GM03348 (cell line): ENCODE measurements at places on chromosomes 1 and 21.

GRCh38 chr1:200428482-200429205 is 18.8 kb upstream of the ZNF281 start:
- peak; percentile 31 for DNase-seq

- DNase-seq, result peak; percentile 77
Observed at GRCh38 chr1:160993544-160994193, 27.3 kb downstream of the F11R start.

DNA sequence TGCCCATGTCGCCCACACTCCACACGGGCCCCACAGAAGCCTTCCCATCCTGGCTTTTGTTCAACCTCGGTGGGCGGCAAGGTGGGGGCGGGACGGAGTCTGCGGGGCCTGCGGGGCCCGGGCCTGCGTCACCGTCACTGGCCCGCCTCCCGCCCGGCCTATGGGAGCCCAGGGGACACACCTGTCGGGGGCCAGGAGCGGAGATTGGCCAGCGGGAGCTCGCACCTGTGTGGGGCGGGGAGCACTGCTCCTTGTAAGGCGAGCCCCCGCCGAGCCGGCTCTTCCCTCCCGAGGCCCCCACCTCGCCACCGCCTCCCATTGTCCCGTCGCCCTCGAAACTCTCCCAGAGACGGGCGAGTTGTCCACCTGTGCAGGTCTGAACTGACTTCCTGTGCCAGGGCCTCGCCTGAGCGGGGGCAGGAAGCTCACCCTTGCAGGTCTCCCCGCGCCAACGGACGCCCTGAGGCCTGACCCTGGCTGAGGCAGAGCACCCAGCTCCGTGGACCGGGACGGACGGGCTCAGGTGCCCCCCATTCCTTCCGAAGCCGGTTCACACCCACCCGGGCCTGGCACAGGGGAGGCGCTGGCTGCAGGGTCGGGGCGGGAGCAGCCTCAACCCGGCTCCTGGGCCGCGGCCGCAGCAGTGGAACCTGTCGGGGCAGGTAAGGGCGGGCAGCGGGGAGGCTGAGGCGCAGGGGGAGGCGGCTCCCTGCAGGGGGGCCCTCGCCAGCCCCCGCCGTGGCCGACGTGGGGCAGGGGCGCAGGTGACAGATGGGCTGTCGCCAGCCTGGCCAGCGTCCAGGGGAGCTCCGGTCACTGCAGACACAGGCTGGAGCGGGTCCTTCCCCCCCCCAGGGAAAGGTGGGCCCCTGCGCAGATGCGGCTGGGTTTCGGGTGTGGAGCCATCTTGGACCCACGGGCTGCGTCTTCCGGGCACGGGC is 10.8 kb upstream of the TTLL10 start:
- no peak for DNase-seq

DNA sequence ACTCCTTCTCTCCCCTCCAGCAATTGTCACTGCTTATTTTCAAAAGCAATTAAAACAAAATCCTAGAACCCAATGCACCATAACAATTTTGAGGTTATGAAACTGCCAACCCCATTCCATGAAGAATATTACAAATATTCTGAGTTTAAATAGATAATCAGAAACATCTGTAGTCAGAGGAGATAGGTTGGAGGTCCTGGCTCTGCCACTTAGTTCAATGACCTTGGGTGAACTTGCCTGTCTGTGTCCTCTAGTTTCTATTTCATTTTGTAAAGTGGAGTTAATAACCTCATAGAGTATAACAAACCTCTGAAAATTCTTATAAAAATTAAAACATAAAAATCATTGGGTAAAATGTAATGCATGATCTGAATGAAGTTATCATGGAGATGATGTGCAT is 164.6 kb downstream of the KCTD3 start:
- DNase-seq, result peak; percentile 50

DNA sequence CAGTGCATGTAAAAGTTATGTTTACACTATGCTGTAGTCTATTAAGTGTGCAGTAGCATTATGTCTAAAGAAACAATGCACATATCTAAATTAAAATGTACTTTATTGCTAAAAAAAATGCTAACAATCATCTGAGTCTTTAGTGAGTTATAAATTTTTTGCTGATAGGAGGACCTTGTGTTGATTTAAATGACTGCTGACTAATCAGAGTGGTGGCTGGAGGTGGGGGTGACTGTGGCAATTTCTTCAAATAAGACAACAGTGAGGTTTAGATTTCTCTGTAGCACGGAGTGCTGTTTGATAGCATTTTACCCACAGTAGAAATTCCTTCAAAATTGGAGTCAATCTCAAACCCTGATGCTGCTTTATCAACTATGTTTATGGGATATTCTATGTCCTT is 37.0 kb downstream of the HS2ST1 start:
- DNase-seq, result no peak

GRCh38 chr1:186681121-186681520 is 898 bp upstream of the PTGS2 start:
- peak; percentile 4 for DNase-seq

DNA sequence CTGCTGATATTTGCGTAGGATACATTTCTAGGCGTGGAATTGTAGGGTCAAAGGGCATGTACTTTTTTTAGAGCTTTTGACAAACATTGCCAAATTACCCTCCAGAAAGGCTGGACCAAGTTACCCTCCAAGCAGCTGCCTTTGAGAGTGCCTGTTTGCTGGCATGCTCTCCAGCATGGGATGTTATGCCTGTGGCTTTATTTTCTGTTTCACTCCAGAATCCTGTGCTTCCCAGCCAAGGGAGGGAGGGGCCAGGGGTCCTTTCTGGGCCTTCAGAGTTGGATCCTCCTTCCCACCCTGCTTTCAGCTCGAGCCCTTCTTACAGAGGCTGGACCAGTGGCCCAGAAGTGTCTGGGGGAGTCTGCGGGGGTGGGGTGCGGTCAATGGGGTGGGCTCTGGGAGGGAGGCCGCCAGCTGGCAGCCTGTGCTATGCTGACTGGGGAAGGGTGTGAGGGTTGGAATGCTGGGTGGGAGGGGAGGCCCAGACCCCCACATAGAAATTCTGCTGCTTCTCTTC is 81.2 kb downstream of the EPHB2 start:
- DNase-seq, result no peak

DNA sequence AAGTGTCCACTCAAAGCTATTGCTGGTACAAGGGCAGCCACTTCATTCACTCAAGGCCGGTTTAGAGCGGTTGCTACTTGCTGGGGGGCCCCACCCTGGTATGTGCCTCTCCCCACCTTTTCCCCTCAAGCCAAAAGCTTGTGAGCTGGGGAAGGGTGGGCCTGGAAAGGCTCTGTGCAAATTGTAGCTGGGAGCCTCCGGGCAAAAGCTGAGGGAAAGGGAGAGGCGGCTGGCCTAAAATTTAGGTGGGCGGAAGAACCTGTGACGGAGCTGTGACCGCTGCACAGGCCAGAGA is 306 bp upstream of the SH3D21 start:
- DNase-seq, result no peak

GRCh38 chr1:62175568-62176179 is 19.0 kb upstream of the L1TD1 start:
- DNase-seq, result peak; percentile 68

DNA sequence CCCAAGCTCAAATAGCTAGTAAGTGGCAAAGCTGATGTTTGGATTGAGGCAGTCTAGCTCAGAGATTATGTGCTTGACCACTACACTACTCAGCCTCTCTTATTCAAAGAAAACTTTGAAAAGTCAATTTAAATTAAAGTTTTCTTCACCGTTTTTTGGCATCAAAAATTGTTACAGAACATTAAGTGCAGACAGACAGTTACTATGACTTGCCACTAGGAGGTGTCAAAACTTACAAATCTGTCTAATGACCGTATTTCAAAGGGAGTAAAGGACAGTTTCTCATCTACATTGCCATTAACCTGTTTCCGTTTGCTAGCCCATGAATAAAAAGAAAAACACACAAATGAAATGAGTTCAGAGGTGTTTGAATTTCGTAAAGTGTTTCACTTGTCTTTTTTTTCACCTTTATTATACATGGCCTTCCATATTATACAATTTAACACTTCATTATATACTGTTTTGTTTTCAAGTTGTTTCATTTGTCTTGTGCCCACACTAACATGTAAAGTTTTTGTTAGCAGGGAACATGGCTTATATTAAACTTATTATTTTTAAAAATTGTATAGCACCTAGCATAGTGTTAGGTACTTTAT is 57.4 kb upstream of the MTF2 start:
- DNase-seq, result peak; percentile 69

DNA sequence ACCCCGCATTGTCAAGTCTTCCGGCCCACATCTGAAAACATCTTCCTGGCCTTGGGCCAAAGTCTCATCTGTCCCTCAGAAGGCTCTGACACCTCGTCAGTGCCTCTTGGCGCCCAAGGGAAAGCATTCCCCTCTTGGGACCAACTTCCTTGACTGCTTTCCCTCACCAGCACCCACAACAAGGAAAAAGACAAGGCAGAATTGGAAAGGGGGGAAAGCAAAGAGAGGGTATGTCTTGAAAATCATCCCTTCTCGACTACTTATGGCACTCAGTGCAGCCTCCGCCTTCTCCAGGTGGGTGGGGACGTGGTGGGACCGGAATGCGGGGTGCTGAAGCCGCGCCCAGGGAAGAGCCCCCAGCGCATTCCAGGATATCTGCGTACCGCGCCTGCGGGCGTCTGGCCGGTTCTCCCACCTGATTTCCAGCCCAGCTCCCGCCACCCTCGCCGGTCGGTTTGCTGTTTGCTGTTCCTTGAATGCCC is 554 bp upstream of the SLC39A1 start:
- peak; percentile 33 for DNase-seq

DNA sequence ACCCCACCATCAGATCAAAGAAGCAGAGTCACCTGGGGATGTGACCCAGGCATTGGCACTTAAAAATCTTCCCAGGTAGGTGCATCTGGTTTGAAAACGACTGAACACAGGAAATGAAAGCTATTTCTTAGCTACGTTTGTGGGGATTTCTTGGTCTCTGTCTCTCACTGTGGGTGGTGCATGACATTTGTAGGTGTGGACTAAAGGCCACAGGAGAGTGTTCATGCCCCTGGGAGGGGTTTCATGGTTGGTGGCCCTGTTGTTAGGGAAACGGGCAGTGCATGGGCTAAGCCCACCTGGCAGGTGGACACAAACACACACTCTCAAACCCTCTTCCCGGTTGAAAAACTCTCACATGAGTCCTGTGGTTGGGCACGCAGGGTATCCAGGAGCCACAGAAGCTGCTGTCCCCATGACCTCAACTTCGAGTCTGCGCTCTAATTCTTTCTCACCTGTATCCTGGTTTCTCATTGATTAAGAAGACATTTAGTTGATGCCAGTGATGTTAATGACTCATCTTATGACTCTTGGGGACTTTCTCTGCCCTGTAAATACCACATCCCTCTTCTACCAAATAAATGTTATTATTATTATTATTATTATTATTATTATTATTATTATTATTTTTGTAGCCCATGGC is 119.4 kb downstream of the MRPS6 start:
- no peak for DNase-seq

GRCh38 chr1:203823306-203823705 is 27.9 kb downstream of the ZBED6 start:
- DNase-seq, result peak; percentile 5

GRCh38 chr1:52677076-52677806 is 20.9 kb downstream of the COA7 start:
- DNase-seq, result no peak

- DNase-seq, result no peak
Observed at GRCh38 chr1:198352975-198353695, 187.3 kb downstream of the ATP6V1G3 start.

GRCh38 chr1:228073061-228073856 is 9.2 kb upstream of the ARF1 start:
- DNase-seq, result no peak

GRCh38 chr21:44094832-44095231 is 12.4 kb upstream of the PWP2 start:
- DNase-seq, result no peak

DNA sequence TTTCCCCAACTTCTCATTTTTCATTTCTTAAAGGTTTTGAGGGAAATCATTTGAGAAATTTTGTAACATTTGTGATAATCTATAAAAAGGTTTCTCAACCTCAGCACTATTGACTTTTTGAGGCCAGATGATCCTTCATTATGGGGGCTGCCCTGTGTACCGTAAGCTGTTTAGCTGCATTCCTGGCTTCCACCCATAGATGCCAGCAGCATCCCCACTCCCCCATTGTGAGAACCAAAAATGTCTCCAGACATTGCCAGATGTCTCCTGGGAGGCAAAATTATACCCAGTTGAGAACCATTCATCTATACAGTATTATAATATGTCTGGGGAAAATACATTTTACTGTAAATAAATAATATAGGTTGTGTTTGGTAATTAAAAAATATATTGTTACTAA is 146.0 kb downstream of the PBX1 start:
- no peak for DNase-seq
